ENCODE measurements at places on chromosomes 5 and 9.

GRCh38 chr5:164235300-164235891 is 730.0 kb downstream of the MAT2B start:
- DNase-seq = no peak

- no peak for DNase-seq
Observed at GRCh38 chr5:135393691-135394090, 5.3 kb downstream of the MACROH2A1 start.

- DNase-seq = peak; percentile 89
Observed at GRCh38 chr9:76756268-76756640, 8.0 kb upstream of the PCA3 start.

GRCh38 chr5:57319628-57320027 is 145.8 kb downstream of the GPBP1 start:
- DNase-seq = no peak

DNA sequence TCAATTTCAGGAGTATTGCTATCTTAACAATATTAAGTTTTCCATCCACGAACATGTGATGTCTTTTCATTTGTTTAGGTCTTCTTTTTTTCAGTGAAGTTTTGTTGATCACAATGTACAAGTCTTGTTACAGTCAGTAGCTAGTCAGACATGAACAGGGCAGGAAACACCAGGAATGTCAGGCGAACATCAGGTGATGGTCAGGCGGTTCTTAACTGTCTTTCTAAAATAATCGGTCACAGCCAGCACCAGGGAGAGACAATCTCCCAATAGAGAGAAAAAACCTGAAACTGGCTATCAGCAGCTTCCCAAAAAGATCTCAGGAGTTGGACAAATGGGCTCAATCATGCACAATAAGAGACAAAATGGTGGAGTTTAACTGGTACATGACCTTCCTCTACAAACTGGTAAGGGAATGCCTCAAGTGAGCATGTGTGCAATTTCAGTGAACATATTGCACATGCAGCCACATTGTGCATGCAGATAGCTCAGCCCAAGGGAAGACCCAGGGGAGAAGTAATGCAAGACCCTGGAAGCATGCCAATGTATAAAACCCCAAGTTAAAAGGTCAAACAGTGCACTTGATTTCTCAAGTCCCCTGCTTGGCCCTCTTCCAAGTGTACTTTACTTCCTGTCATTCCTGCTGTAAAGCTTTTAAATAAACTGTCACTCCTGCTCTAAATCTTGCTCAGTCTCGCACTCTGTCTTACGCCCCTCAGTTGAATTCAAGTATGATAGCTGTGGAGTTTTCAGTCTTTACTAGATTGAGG is 176.1 kb upstream of the RASEF start:
- DNase-seq = peak; percentile 46

GRCh38 chr5:160493806-160494338 is 72.2 kb downstream of the PTTG1 start:
- DNase-seq = no peak

GRCh38 chr5:141603923-141604717 is 14.7 kb downstream of the DIAPH1 start:
- no peak for DNase-seq

GRCh38 chr9:38318759-38319495 is 73.6 kb upstream of the ALDH1B1 start:
- DNase-seq = peak; percentile 17

DNA sequence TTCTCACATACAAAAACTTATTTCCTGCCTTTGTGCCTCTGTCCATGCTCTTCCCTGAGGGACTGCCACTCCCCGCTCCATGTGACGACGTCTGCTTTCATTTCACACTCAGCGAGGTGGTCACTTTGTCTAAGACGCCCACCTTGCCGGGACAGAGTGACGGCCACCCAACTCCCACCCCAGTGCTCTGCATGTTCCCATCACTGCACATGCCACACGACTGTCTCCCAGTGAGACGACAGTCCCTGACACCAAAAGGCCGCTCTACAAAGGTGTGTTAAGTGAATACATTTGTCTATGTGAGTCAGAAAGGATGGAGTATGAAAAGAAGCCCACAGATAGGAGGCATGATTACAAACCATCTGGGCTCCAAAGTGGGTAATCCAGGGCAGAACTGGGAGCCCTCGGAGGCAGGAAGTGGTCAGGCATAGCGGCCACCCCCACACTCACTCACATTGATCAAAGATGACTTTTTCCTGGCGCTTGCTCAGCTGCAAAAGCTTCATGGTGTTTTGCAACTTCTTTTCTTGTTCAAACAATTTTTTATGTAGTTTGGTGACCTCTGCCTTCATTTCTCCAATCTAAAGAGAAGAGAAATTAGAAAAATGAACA is 185.8 kb downstream of the CDK5RAP2 start:
- DNase-seq = no peak

GRCh38 chr9:27276193-27277030 is 20.5 kb downstream of the EQTN start:
- peak; percentile 15 for DNase-seq

DNA sequence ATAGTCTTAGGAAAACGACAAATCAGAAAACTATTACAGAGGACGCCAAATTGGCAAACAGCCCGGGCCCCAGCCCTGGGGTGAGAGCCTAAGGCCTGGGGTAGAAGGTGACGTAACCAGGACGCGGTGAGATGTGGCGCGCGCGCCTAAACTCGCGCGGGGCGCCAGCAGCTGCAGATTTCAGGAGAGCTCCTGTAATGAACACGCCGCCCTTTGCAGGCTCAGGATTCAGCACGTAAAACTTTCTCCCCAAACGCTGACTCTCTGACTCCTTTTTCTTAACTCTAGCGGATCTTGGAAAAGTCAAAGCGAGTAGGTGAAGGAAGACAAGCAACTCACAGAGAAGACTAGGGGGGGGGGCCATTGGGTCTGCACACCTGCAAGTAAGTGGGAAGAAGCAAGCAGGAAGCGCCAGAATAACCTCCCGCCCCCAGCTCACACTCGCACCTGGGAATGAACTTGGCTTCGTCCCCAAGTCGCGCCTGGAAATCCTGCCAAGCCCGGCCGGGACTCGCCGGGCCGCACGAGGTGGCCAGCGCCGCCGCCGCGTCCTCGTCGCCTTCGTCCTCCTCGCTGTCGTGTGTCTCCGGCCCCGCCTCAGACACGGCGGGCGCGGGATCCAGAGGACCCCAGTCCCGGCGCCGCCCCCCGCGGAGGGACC is 822 bp downstream of the RASEF start:
- DNase-seq = peak; percentile 79

DNA sequence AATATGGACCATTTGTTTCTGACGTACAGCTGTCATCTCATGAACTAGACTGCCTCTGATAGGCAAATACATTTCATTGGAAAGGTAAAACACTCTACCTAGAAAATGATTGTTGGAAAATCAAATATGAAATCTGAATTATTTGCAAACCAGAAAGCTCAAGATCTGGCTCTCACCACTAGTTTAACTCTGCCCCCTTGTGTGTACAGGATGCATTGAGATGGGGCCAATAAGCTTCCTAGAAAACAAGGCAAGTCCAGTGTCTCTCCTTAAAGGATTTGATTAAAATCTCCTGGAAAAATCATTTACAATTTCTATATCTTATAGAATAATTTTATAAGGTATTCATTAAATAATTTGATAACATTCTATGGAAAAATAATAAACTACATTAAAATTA is 311.9 kb upstream of the ANKH start:
- DNase-seq = no peak

GRCh38 chr5:58201922-58202648 is 257.8 kb downstream of the PLK2 start:
- DNase-seq = no peak

DNA sequence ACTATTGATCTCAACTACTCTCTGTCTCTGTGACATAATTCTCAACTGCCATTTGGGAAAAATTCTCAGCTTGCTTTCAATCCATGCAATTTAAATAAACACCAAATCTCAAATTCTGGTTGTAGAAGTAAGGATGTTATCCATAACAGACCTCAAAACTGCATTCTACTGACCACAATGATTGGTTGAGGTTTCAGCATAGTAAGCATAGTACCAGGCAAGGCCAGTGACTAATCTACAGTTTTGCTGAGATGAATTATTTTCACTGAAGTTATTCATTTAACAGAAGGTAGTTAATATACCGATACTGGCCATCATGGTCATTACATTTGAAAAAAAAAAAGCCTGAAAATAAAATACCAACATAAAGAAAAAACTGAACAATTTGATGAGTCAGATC is 488.0 kb upstream of the CDH18 start:
- DNase-seq = no peak

- DNase-seq = no peak
Observed at GRCh38 chr9:33460854-33461253, 12.9 kb downstream of the NOL6 start.

- no peak for DNase-seq
Observed at GRCh38 chr5:116507051-116507537, 67.5 kb downstream of the SEMA6A start.

- no peak for DNase-seq
Observed at GRCh38 chr5:87949676-87950631, 318.7 kb downstream of the TMEM161B start.

- DNase-seq = no peak
Observed at GRCh38 chr5:133744051-133744959, 132.0 kb upstream of the FSTL4 start.

DNA sequence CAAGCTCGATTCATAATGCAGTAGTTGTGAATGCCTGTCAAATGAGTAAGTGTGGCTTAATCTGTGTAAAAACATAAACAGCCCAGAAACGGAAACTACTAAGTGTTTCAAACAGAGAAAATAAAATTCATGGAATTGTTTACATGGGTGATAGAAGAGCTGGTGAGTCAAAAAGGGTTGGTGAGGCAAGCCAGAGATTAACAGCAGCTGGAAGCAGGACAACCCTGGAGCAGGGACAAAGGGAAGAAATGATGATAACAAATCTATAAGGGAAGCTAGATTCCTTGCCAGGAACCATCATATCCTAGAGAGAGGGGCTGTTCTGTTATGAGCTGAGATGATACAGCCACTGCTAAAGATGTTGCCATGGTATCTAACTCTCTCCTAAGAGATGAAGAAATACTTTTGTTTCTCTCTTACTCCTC is 18.0 kb upstream of the PRR16 start:
- no peak for DNase-seq

- no peak for DNase-seq
Observed at GRCh38 chr5:36982146-36982545, 105.6 kb downstream of the NIPBL start.

DNA sequence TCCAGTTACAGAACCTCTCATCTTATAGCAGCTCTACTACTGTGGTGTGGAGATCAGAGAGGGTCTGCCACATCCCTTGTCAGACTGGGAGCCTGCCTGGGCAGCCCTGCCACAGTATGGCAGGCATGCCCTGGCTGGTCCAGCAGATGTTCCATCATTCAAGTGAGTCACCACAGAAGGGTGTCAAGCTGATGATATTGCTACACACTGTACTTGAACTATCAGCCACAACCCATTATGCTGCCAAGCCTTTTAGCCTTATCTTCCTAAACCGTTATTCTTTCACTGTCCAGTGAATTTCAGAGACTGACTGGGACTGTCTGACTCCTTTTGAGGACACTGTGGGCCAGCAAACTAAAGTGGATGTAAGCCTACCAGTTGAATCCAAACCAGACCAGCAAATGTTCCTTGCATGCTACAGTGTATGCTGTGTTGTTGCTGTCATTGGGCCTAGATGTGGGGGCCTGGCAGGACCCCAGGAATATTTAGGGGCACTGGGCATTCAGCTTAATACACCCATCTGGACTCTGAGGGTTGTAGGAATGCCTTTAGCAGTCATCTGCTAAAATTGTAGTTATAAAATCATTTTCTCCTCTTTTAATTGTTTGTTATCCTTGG is 202.6 kb downstream of the NR3C1 start:
- peak; percentile 50 for DNase-seq

- DNase-seq = no peak
Observed at GRCh38 chr5:119212676-119213075, 141.8 kb downstream of the DMXL1 start.

GRCh38 chr9:70773579-70773978 is 347.8 kb downstream of the TRPM3 start:
- DNase-seq = no peak

- no peak for DNase-seq
Observed at GRCh38 chr5:82057051-82057450, 85.2 kb downstream of the ATG10 start.

DNA sequence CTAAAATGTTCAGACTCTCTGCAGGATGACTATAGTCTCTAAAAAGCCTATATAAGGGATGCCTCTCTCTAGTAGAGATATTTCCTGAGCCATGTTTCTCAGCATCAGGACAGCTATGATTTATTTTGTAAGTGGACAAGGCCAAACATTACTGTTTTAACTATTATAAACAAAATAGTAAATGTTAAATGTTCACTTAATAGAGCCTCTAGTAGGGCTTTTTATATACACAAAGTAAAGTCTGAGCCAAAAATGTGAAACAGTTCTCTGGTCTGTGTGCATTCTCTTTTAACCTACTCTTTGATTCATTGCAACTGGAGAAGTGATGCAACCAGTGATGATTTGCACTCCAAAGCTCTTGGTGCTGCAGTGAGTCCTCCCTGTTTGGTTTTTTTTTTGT is 220.5 kb downstream of the GDNF start:
- DNase-seq = no peak

- no peak for DNase-seq
Observed at GRCh38 chr9:133551446-133551845, 16.9 kb downstream of the ADAMTSL2 start.

- no peak for DNase-seq
Observed at GRCh38 chr5:133376986-133377385, 235.4 kb downstream of the FSTL4 start.

- DNase-seq = no peak
Observed at GRCh38 chr9:32424616-32425015, 40.2 kb downstream of the ACO1 start.

- no peak for DNase-seq
Observed at GRCh38 chr5:146441896-146442295, 5.2 kb upstream of the TCERG1 start.

DNA sequence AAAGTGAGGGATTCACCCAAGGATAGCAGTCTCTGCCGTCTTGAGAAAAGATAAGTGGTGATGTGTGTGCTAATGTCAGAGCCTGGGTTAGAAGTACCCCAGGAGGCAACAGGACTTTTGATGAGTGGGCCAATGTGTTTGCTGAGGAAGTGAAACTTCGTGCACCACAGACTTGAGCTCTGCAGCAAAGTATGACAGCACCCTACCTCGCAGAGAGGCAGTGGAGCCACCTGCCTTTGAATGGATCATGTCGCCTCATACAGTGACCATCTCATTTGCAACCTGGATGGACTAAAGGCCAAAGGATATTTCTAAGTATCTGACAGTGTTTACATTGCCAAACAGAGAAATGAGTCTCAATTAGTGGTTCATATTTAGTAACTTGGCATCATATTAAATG is 593.9 kb upstream of the GRAMD2B start:
- DNase-seq = no peak

DNA sequence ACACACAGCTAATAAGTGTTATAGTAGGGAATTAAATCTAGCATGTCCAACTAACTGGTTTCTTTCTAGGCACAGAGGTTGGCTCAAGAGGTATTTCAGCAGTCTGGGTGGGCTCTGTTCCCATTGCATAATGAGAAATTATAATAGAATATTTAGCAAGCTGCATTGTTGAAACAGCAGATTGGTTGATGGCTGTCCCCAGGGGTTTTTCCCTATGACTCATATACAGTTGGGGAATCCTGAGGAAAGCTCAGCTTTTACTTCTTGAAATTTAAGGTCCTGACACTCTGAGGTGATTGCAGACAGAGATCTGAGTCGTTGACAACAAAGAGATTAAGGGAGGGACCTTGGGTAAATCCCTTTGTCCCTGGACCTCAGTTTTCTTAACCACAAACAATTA is 38.3 kb upstream of the TNFSF8 start:
- DNase-seq = no peak

Measured in BE2C (cell line).